Cardiac ventricle fibroblast (primary cell): ENCODE measurements at places on chromosomes 1 and 21. TPM values are rescaled to one million over a fixed set of nuclear protein-coding genes. Genes with fewer than 3 reads are reported as not detected.

ARV1 gene
- total RNA-seq = 11.7 and 17.0 TPM in 2 replicates

LGALS8 gene
- 32.4 and 37.9 TPM in 2 replicates for total RNA-seq

CDC20 gene
- total RNA-seq = 5.3 and 6.1 TPM in 2 replicates

LCE7A gene
- total RNA-seq = not detected in 2 replicates

IGSF21 gene
- total RNA-seq = not detected in 2 replicates

FAM177B gene
- total RNA-seq = not detected in 2 replicates

CLDN14 gene
- 0.49 TPM in 1 of 2 replicates, not detected in the other for total RNA-seq

CDK11A gene
- total RNA-seq = 6.8 and 8.1 TPM in 2 replicates

NTNG1 gene
- 0.12 TPM in 1 of 2 replicates, not detected in the other for total RNA-seq

SLC9A1 gene
- total RNA-seq = 24.9 and 34.8 TPM in 2 replicates

KCNA2 gene
- 0.06 and 0.10 TPM in 2 replicates for total RNA-seq

PGLYRP3 gene
- total RNA-seq = not detected in 2 replicates

RXFP4 gene
- total RNA-seq = not detected in 2 replicates

C4BPA gene
- total RNA-seq = not detected in 2 replicates

SHE gene
- 0.83 and 1.1 TPM in 2 replicates for total RNA-seq

ESRRG gene
- not detected in 2 replicates for total RNA-seq

UBE2Q1 gene
- total RNA-seq = 22.6 and 27.0 TPM in 2 replicates

DRAXIN gene
- 0.10 TPM in 1 of 2 replicates, not detected in the other for total RNA-seq

OVAAL gene
- total RNA-seq = not detected in 2 replicates
